IMR-90 (cell line): ENCODE measurements at places on chromosomes 11 and 22. TPM values are rescaled to one million over a fixed set of nuclear protein-coding genes. Genes with fewer than 3 reads are reported as not detected.

GRCh38 chr22:28978863-28979796, 82.5 kb downstream of the C22orf31 start:
- DNase-seq: no peak

The OR8J3 gene
- not detected in 2 replicates for total RNA-seq

- no peak for DNase-seq
These were observed 16.3 kb downstream of the LDHAL6A start for GRCh38 chr11:18471995-18472394.

The BEST1 gene
- 0.83 and 0.90 TPM in 2 replicates for total RNA-seq

DNA sequence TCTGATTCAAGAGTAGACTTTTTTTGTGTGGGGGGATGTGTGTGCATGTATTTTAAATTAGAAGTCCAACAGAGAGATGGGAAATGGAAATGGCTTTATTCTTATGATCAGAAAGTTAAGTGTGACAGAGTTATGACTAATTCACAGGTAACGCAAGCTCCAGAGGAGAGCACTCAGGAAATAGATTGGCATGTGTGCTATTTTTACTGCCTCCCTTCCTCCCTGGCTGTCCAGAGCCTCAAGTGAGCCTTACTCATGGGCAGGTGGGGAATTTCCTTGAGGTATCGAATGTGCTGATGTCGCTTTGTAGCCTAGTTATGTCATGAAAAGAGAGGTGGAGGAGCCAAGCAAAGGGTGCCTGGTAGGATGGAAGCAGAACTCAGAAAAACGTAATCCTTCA, 70.3 kb upstream of the BDNF start:
- no peak for DNase-seq

DNA sequence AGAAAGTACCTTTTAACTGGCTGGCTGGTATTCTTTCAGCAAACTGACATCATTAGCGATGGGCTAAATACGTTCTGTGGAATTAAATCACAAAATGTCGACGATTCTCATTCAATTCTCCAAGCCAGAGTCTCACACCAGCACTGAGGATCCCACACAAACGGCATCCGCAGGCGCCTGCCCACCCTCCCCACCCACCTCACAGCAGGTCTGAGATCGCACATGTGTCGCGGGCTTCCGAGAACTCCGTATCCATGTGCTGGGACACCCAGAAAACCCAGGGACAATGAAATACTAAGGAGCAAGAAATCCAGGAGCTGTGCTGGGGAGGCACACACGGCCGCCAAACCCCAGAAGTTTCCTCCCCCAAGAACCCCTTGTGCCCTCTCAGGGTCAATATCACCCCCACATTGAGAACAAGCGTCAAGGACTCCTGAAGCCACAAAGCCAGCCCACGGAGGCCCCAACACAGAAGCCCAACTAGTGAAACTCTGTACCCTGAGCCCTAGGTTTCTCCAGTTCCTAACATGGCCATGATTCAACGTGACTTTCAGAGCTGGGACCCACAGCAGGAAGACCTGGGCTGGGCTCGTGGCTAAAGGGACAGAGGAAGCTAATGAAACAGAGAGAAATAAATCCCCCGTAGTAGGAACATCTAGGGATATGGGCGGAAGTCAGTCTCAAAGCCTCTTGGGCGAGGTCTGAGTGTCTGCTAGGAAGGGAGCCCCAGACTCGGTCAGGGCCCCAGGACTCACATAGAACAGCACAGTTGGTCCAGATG, 8.0 kb downstream of the TOLLIP start:
- no peak for DNase-seq

DNA sequence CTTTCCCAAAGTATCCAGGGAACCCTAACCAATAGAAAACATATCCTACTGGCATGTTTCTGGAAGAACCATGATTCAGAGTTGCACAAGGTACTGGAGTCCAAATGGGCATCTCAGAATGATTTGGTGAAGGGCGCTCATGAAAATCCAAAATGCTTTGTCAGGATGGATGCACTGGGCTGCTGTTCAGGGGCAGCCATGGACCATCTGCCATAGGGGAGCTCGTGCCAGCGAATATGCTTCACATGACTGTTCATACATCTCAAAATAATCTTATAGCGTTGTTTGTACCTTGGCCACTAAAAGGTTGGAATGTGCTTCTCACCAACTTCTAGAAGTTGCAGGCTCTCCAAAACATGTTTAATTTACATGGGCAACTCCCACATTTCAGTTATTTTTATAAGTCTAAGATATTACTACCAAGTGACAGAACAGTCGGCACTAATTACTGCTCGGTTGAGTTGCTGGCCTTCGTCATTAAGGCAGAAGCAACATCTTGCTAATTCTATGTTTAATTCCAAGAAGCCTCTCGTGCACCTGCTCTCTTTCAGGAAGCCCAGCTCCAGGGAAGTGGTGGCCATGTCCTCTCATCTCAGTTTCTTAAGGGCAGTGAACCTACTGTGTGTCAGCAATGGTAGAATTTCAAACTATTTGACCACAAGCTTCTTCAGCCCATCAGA, 1497.7 kb downstream of the TBC1D22A start:
- no peak for DNase-seq

The SPDYC gene
- not detected in 2 replicates for total RNA-seq
